ENCODE measurements at places on chromosomes 5 and 9. TPM values are rescaled to one million over a fixed set of nuclear protein-coding genes. Genes with fewer than 3 reads are reported as not detected.

CCDC180 gene
- total RNA-seq = 0.57 TPM

SEMA5A gene
- total RNA-seq = not detected

SPINK5 gene
- total RNA-seq = not detected

ADCY2 gene
- not detected for total RNA-seq

SLC25A48 gene
- total RNA-seq = 0.15 TPM

C9orf50 gene
- not detected for total RNA-seq

NR2F1-AS1 gene
- total RNA-seq = 4.0 TPM

TSLP gene
- total RNA-seq = not detected

SLC25A25 gene
- total RNA-seq = 10.1 TPM

WDR31 gene
- total RNA-seq = 0.88 TPM

PCDHGA10 gene
- total RNA-seq = not detected

OR1J2 gene
- not detected for total RNA-seq

All from A549 treated with RU486 at 1 μM for 4 hours (cell line).